ENCODE measurements at places on chromosomes 1 and 21.
A peak's percentile ranks its signal among the peaks of the same experiment; 100 is the strongest.

DNA sequence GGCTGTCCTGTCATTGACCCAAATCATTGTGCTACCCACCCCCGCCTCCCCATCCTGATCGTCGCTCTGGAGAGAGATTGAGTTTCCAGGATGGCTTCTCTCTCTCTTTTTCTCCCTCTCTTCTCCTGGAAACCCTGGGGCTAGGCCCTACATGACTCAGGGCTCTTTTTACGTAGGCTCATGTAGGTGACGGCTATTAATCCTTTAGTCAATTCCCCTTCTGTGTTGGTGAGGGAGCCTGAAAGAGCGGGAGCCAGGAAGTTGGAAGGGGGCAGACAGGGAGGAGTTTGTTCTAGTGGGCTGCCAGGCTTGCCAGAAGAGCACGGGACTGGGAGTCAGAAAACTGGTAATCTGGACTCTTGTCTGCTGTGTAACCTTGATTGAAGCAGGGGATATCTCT lies 9.7 kb downstream of the ATP2B4 start:
- no peak for DNase-seq

- no peak for DNase-seq
These were observed 56.1 kb upstream of the ZC3H11B start for GRCh38 chr1:219669042-219669441.

DNA sequence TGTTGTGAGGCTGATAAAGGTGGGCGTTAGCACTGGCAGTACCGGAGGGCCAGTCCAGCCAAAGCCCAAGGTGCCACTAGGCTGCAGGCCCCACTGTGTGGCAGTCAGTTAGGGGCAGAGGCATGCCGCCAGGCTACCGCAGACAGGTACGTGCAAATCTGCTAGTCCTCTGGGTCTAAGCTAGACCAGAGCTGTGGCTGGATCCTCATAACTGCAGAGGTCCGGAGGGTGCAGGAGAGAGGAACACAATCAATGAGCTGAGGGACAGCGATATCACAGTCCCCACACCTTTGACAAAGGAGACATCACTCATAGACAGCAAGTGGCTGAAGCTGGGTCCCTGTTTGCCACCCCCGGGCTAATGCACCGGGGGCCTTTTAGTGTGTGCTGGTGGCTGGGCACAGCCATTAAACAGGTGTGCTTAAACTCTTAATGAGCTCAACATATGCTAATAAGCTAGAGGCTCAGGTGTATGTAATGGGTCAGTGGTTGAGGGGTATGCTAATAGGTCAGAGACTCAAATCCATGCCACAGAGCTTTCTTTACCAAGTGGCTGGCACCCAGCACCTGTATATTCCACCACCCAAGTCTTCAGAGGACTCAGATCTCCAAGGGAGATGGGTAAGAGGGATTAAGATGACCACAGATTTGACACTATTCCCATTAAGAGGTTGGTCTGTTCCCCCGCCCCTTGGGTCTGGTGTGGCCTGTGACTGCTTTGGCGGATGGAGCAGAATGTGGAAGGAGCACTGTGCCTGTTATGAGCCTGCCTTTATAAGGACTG lies 82.0 kb downstream of the GLIS1 start:
- no peak for DNase-seq

DNA sequence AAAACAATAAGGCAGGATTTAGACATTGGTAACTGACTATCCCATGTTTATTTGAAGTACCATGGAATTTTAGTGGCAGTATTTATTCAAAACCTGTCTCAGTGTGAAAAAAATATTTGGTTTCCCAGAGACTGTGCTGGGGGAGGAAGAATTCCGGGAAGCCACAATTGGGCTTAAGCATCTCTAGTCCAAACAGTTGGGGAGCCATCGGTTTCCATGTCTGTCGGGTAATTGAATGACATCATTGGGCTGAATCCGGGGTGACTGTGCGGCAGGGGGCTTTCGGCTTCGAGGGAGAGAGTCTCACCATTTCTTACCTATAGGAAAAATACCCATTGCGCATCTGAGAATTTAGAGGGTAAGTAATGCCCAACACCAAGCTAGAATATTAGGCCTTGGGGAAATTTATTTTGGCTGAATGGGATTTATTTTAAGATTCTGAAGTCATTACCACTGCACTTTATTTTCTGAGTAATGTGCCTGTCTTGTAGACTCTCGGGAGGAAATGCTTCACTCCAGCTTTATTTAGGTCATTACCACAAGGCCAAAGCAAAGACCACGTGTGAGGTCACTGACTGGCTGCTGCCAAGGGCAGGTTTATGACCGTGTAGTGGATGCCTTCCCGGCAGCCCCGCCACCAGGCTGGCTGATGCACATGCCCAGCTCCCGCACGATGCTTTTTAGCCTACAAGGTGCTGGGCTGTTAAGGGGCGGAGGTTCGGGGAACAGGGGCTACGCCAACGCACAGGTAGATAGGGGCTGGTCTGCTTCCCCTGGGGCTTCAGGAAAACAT lies 23.1 kb upstream of the UMODL1 start:
- DNase-seq = peak; percentile 63

- no peak for DNase-seq
These were observed 60.1 kb upstream of the KAZN start for GRCh38 chr1:14538335-14538734.

- DNase-seq = no peak
These were observed 122.0 kb downstream of the ETS2 start for GRCh38 chr21:38927776-38928175.

- peak; percentile 44 for DNase-seq
These were observed 23.6 kb downstream of the GPA33 start for GRCh38 chr1:167066333-167067122.

DNA sequence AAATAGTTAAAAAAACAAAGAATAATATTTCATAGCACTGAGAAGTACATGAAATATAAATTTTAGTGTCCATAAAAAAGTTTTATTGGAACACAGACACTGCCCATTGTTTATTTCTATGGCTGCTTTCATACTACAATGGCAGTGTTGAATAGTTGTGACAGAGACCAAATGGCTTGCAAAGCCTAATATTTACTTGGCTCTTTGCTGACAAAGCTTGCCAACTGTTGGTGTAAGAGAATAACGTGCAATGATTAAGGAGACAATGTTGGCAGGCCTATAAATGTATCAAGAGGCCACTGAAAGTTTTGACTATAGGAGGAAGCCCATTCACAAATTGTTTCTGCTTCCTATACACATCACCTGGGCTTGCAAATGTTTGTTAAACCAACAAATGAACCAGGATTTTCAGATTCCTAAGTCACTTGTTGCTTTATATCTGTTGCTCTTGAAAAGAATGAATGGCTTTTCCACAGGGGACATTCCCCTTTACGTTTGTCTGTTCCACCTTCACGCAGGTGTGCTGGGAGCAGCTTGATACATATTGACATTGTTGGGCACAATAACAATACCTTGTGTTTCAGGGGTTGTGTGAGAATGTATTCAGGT lies 5.5 kb upstream of the ST6GALNAC3 start:
- no peak for DNase-seq

- DNase-seq = no peak
These were observed 760 bp upstream of the NPHP4 start for GRCh38 chr1:5992814-5993555.

Measured in pons (tissue), 1 donor.